ENCODE measurements at places on chromosomes 2 and 18.

DNA sequence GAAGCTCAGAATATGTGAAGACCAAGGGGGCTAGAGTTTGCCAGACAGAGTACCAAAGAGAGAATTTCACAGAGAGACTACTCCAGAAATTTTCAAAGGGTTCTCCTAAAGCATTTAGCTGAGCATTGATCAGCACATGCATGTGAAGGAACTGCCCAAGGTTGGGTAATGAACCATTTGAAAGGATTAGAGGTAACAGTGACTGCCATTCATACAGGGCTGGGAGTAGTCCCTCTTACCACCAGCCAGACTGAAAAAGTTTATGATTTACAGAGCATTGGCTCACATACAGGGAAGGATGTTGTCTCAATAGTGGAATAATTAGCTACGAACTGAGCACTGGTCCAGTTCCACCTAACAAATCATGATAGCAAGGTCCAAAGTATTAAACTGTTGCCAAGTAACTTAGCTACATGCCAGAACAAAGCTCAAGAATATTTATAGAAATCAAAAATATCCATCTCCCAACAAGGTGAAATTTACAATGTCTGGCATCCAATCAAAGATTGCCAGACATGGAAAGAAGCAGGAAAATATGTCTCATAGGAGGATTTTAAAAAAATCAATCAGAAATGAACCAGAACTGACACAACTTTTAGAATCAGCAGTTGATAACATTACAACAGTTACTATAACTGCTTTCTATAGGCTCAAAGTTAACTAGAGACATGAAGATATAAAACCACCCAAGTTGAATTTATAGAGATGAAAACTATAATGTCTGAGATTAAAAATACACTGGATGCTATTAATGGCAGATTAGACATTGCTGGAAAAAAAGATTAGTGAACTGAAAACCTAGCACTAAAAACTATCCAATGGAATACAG lies 25.7 kb upstream of the RNF103 start:
- no peak for DNase-seq

GRCh38 chr2:19554520-19554919 lies 196.1 kb upstream of the OSR1 start:
- DNase-seq: no peak

GRCh38 chr2:223896833-223897311 lies 48.3 kb downstream of the WDFY1 start:
- DNase-seq: no peak

GRCh38 chr18:65522907-65523306 lies 227.9 kb upstream of the CDH7 start:
- no peak for DNase-seq

DNA sequence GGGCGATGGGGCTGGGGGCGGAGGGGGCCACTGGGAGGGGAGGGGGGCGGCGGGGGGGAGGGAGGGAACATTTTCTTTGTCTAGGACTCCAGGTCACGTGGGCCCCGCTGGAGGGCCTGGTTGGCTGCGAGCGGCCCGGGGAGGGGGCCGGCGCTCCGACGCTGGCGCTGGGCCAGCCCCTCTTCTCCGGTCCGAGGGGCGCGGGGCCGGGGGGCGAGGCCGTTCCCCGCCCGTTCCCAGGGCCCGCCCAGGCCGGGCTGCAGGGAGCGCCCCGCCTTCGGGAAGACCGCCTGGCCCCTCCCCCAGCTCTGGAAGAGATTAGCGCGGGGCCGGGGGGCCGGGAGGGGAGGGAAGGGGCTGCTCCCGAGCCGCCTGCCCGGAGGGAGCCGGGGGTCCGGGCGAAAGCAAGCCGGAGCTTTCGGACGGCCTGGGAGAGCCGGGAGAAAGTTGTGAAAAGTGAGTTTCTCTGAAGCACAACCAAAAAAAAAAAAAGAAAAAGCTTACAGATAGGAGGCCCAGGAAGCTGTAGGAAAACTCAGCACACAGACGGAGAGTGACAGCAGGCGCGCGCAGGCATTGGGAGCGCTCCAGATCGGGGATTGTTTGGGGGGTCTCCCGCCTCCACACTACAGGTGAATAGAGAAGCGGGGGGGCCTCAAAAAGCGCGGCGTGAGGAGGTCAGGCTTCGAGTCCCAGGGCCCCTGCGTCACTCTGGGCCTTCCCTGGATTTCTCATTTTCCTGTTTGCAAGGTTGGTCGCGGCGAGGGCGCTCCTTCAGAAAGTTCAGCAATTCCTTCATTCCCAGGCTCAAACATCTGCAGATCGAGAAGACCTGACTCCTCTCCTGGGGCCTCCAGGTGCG lies 84.1 kb upstream of the POMC start:
- no peak for DNase-seq

GRCh38 chr2:1736997-1737480 lies 7.3 kb downstream of the PXDN start:
- no peak for DNase-seq

DNA sequence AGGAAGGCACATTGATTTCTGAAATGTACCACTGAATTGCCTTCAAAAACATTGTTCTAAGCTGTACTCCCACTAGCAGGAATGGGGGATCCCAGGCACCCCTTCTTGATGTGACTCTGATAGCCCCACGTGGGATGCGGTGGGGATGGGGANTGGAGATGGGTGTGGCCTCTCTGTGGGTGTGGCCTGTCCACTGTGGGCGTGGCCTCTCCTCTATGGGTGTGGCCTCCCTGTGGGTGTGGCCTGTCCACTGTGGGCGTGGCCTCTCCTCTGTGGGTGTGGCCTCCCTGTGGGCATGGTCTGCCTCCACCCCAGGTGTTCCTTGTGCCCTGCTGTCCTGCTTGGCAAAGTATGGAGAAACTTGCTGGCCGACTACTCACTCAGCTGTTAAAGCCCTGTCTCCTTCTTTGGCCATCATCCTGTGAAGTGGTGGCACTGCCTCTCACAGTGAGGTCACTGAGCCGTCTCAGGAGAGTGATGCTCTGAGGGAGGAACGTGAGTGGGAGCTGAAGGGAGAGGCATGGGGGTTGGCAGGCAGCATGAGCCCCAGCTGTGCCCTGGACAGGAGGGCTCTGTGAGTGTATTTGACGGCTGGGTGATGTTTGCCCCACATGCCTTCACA lies 6.7 kb upstream of the PARD6G start:
- DNase-seq: no peak

GRCh38 chr2:159124441-159124911 lies 156.0 kb downstream of the TANC1 start:
- no peak for DNase-seq

- DNase-seq: no peak
Measured at GRCh38 chr2:75321599-75321922, 122.2 kb upstream of the TACR1 start.

DNA sequence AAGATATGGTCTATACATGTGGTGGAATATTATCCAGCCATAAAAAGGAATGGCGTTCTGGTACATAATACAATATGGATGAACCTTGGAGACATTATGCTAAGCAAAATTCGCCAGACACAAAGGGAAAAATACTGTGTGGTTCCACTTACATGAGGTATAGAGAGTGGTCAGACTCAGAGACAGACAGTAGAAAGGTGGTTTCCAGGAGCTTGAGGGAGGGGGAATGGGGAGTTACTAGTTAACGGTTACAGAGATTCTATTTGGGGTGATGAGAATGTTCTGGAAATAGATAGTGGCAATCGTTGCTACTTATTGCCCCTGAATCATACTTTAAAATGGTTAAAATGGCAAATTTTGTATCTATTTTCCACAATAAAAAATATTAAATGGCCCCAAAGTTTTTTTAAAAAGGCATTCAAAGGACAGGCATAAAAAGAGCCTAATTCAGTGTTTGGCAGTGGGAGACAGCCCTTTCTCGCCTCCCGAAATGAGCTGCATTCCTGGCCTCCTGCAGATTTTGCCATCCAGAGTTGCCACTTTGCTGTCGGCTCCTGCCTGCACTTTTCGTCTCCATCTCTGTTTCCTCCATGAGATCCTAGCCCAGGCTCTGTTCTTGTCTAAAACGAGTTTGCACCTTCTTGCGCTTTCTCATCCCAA lies 13.5 kb downstream of the TNFRSF11A start:
- DNase-seq: no peak

DNA sequence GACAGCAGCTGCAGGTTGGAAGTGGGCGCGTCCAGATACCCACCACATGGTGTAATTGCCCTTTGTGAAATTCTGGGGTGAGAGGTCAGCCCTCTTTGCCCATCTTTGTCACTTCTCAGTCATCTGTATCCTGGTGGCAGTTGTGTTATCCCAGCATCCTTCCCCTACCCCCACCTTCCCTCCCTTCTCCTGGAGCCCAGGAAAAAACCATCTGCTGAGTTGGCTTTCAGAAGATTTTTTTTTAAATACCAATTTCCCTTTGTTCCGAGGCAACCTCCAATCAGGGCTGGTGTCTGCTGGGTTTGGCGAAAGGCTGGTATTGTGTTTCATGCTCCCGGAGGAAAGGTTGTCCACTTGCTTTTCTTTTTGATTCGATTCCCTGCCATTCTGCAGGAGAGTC lies 35.2 kb downstream of the SETBP1 start:
- no peak for DNase-seq

DNA sequence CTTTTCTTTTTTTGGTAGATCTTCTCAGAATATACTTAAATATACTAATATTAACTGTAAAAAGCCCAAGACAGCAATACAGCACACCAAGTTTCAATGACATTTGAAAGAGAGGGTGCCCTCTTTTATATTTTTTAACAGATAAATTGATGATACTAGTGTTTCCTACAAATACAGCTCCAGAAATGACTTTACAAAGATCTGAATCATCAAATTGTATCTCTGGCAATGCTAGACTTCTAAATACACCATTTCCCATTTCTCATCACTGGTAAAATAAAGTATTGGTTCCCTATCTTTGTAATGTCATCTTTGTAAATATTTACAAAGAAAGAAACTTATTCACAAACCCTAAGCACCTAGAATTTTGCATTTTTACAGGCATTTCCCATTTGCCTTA lies 281.3 kb downstream of the EXOC6B start:
- DNase-seq: no peak

DNA sequence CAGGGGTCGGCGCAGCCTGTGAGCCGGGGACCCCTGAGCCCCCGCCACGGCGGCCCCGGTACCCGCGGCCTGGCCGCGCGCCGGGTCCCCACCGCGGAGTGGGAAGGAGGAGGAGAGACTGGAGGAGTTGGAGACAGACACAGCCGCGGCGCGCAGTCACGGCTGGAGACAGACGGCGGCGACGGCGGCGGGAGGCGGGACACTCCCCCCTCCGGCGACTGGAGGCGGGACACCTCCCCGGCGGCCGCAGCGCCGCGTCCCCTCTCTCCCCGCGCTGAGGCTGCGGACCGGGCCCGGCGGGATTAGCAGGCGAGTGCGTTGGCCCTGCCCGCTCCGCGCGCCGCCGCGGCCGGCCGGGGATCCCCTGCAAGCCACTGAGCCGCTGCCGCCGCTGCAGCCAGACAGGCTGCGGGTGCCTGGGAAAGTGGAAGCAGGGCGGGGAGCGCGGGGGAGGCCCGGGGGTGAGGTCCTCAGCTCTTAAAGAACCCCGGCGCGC lies 1.0 kb upstream of the LDLRAD4 start:
- no peak for DNase-seq

GRCh38 chr2:95052307-95052706 lies 26.8 kb downstream of the MAL start:
- no peak for DNase-seq

DNA sequence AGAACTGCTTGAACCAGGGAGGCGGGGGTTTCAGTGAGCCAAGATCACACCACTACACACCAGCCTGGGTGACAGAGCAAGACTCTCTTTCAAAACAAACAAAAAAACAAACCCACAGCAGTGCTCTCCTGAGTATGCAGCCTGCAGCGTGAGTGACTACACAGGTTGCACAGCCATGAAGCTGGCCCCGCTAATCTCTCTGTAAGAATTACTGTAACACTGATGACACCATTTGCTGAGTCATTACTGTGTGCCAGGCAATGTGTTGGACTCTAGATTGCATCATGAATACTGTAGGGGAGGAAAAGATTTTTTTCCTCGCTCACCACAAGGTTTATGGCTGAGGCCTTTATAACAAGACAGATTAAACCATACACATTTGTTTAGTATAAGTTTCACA lies 118.6 kb upstream of the ATP8B1 start:
- no peak for DNase-seq

DNA sequence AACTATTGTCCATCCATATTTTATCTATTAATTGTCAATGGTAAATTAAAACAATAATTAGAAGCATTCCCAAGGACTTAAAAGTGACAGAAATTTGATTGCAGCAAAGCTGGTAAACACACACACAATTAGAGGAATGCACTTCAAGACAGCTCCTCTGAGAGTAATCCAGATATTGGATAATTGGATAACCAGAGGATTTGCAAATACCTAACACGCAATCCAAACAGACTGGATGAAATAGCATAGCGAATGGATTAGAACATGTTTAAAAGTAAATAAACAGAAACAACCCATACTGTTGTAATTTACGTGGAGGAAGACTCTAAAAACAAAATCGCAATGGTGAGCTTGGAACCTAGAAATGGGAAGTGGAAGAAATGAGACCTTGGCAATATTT lies 239.8 kb downstream of the METTL4 start:
- DNase-seq: no peak

GRCh38 chr2:141694180-141694579 lies 436.6 kb downstream of the LRP1B start:
- no peak for DNase-seq

- DNase-seq: peak; percentile 96
Measured at GRCh38 chr18:59742325-59743111, 45.3 kb upstream of the CCBE1 start.

GRCh38 chr18:44943311-44943881 lies 262.7 kb downstream of the SETBP1 start:
- no peak for DNase-seq
